ENCODE measurements at places on chromosomes 3 and 15.

DNA sequence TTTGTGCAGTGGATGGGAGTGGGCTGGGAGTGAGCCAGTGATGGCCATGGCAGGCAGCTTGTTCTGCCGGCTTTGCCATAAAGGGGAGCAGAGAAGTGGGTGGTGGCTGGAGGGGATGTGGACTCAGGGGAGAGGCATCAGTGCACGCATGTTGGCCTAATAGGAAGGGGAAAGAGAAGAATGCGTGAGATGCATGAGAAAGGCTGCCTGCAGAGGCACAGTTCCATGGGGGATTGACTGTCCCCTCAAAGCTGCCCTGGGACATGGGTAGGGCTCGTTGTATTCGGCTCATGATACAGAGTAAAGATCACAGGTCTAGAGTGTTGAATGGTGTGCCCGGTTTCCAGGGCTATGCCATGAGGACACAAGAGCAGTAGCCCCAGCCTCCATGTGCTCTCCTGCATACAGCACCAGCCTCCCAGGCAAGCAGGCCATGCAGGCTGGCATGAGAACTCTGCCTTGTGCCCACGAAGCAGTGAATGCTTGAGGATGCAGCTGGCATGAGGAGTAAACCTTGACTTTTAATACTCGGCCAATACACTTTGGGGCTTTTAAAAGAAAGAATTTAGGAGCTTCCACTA lies 68.0 kb upstream of the SNRPA1 start:
- no peak for DNase-seq

- no peak for DNase-seq
Measured at GRCh38 chr3:119388577-119388976, 74.8 kb downstream of the TMEM39A start.

DNA sequence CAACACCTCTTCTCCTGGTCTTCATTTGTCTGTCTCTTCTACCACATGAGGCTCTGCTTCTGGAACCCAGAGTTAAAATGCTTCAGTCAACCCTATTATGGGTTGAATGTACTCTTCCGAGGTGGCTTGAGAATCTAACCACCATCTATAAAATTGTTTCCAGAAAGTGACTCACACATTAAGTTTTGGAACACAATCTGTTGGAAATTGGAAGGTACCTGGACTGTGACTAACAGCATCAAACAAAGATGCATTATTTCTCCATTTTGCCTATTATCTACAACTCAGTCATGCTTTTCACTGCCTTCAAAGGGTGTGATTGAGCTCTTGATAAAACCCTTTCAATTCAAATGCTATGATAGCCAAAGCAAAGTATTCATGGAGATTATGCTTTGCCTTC lies 499.0 kb upstream of the SEMA6D start:
- DNase-seq: no peak

DNA sequence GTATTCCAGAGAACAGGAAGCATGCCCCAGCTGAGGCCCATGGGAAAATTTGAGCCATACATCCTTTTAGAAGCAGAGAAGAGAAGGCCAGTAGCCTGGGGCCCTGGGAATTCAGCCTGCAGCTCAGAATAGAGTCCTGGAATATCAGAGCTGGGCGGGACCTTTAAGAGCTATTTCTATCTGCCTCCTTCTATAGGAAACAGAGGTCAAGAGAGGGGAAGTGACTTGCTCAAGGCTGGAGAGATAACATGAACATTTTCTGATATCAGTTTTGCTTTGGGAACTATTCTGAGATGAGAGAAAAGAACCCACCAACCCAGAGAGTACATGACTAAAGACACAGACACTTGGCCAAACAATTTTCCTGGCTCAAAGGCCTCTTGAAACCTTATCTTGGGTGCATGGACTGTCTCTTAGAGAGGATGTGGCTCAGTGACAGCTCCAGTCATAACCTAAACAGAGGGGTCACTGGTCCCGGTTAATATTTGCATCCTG lies 26.0 kb downstream of the MASP1 start:
- DNase-seq: no peak

- DNase-seq: no peak
Measured at GRCh38 chr3:123419181-123419849, 29.6 kb downstream of the ADCY5 start.

DNA sequence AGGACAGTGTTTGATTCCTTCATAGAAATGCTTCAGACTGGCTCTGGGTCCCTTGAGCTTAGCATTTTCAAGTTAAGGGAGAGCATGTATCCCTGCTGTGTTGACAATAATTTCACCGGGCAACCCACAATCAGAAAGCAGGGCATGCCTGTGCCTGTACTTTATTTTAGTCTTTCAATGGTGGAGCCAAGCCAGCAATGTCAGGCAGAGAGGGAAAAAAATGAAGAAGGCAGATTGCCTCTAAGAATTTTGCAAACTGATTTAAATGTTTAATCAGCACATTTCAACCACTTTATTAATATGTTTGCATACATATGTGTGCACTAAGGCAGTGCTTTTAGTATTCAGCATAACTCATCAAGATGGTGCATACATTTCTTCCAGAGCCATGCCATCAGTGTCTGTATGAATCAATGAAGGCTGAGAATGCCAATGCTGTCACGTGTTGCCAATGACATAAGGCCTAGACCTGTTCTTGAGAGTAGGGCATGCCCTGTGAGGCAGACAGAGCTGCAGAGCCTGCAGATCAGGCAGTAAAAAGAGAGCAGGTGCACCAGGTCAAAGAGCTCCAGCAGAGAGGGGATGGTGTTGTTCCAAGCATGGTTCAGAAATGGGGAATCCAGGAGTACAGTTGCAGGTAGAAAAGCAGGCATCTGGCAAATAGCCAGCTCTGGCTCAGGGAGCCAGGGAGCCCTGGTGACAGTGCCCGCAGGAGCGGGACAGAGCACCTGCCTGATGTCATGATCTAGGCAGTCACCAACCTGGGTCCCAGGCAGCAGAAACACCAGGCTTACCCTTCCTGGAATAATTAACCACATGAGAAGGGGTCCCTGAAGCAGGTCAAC lies 508.5 kb downstream of the GABRG3 start:
- DNase-seq: no peak

- no peak for DNase-seq
Measured at GRCh38 chr3:96070678-96071077, 743.7 kb upstream of the EPHA6 start.

DNA sequence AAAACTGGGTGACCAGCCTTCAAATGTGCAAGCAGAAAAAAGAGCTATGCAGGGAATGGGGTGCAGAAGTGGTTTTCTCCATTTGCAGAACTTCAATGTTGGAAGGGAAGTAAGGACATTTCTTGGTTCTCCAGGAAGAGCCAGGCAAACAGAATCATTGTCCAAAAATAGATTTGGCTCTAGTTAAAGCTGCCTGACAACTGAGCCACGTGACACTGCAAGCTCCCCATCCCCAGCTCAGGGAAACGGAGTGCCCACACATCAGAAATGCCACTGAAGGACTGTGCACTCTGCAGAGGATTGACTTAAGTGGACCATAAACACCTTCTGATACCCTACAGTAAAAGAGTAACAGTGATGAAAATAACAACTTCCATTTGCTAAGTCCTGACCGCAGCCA lies 195.6 kb upstream of the NSMCE3 start:
- DNase-seq: no peak

GRCh38 chr15:72078887-72079286 lies 39.1 kb downstream of the MYO9A start:
- DNase-seq: no peak

DNA sequence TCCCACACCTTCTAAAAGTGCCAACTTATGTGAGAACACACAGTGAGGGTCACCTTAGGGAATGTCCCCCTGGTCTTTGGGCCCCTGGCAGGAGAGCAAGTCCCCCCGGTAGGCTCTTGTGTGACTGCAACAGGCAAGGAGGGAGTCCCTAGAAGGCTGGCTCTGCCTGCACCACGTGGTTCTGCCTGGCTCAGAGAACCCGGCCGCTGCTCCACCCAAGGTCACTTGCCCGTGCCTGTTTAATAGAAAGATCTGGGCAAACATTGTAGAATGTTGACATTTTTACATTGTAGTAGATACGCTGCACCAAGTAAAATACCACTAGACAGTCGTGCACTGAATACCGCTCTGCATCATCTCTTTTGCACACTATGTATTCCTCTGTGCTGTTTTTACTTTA lies 21.9 kb downstream of the GABRA5 start:
- no peak for DNase-seq

- no peak for DNase-seq
Measured at GRCh38 chr3:68997887-68998286, 15.6 kb downstream of the EOGT start.

DNA sequence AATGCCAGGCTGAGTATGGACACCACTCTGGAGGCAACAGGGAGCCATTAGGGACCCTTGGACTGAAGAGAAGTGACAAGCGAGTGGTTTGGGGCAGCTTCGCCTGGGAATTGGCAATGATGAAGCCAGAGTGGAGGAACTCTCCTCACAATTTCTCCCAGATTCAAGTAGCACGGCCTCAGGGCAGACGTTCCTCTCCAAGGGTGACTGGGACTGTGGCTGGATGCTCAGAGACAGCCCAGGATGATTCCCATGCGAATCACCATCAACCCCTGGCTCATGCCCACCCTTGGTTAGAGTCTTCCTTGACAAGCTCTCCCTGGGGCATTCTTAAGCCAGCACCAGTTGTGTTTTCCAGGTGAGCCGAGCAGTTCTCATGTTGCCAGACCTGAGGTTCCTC lies 16.3 kb upstream of the DOCK3 start:
- DNase-seq: no peak

- no peak for DNase-seq
Measured at GRCh38 chr3:99246010-99246654, 344.6 kb upstream of the DCBLD2 start.

- DNase-seq: no peak
Measured at GRCh38 chr15:70132139-70132538, 34.4 kb upstream of the TLE3 start.

DNA sequence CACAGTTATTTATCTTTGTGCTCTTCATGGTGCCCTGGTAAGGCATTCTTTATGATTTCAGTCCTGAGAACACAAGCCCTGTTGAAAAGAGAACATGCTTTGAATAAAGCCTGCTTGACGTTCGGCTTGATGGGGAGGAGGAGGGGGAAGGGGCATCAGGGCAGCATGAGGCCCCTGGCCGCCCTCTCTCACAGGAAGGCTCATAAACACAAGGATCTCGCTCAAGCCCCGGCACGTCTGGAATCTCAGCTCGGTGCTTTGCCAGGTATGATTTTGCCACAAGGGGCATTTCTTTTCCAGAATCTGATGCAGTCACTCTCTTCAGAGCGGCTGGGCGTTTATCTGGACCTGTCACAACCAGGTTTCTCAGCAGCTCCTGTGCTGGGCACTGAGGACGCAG lies 129.4 kb downstream of the DNAJB8 start:
- no peak for DNase-seq

GRCh38 chr3:60847791-60848190 lies 403.5 kb downstream of the FHIT start:
- DNase-seq: no peak

- DNase-seq: no peak
Measured at GRCh38 chr15:37053166-37053565, 47.2 kb downstream of the MEIS2 start.

DNA sequence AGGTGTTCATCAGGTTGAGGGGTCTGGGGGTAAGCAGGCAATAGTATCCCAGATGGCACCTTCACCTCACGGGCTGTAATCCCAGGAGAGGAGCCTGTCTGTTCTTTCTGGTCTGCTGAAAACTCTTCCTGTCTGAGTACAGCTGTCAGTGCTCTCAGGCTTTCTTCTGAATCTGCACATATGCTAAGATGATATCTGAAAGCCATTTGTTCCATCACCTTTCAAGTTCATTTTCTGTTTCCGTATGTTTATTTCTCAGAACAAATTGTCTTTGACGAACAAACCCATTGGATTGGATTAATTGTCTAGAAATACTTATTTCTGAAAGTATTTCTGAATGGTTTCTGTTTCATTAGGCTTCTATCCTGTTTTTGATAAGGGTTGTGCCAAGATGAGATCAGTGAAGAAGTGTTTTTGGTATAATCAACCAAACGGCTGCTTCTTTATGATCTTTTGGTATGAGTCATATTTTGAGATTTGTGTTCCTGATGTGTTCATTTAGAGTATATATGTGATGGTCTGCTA lies 13.3 kb downstream of the ZNF592 start:
- no peak for DNase-seq

- no peak for DNase-seq
Measured at GRCh38 chr3:141268306-141268705, 36.7 kb downstream of the PXYLP1 start.

- DNase-seq: no peak
Measured at GRCh38 chr3:42042747-42043098, 48.4 kb upstream of the TRAK1 start.

- DNase-seq: no peak
Measured at GRCh38 chr3:190053919-190054672, 66.6 kb downstream of the P3H2 start.

DNA sequence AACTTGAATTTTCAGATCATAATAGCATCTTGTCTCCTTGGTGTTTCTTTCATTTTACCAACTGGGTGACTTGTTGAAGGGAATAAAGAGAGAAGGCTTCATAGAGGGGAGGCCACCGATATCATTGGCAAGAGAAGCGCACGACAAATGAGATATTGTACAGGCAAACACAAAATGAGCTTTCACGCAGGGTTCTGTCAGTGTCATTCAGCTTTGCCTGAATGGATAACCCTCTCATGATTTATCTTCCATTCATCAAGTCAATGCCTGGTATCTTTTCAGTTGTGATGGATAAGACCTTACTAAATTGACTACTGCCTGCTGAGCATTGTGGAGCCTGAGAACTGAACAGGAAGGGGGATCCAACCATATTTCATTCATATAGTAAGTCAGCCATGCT lies 188.6 kb upstream of the EPHA3 start:
- no peak for DNase-seq

- no peak for DNase-seq
Measured at GRCh38 chr3:78872195-78872594, 895.6 kb downstream of the ROBO1 start.

GRCh38 chr15:90232196-90232595 lies 1.5 kb downstream of the CIB1 start:
- no peak for DNase-seq

GRCh38 chr15:58571491-58571890 lies 139.7 kb downstream of the LIPC start:
- no peak for DNase-seq

DNA sequence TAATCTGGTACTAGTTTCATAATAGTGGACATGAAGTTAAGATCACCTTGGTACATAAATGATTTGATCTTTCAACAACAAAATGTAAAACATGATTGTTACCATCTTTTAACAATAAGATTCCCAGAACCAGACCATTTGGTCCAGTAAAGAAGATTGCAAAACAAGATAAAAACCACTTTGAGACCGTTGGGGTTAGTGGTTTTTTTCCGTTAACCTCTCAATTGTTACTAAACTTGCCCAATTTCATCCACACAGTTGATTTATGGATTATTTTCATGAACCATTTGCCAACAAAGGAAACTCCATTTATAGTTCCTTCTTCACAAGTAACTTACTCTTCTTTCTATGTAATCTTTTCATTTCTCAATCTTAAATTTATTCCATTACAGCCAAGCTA lies 53.8 kb downstream of the ATP8B4 start:
- no peak for DNase-seq

DNA sequence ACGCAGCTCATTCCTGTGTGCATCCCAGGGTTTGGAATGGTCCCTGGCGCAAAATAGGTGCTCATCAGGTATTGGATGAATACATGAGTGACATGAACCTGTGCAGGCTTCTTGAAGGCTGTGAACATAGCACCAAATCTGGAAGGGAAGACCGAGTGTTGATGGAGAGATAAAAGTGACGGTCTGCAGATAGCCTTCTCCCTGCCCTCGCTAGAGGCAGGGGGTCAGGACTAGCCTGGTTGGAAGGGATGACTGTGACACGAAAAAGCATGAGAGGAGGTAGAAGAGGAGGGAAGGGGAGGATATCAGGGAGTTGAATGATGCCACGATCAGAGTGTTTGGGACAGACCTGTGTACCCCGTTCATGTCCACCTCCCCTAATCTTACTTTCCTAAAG lies 267.1 kb downstream of the XXYLT1 start:
- no peak for DNase-seq

GRCh38 chr3:11720917-11721411 lies 77.2 kb upstream of the VGLL4 start:
- no peak for DNase-seq
